H4 (cell line): ENCODE measurements at places on chromosomes 12 and 14.

DNA sequence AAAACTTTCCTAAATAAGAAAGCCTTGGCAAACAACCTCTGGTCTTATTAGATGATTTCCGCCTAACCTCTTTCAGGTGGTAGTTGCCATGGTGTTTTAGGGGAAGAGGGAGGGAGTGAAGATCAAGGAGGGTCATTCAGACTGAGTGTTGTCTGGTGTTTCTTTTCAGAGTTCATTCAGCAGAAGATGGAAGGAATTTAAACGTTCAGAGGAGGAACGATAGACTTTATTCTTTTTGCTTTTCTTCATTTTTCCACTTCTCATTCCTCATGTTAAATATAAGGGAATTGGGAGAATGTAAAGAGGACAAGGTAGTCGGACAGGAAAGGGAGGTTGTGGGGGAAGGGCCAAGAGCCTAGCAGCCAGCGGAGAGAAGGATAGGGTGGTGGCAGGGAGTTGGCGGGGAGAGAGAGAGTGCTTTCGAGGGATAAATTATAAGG lies 17.4 kb upstream of the SALL2 start:
- DNase-seq = no peak

- DNase-seq = no peak
Observed at GRCh38 chr12:22536346-22536945, 7.9 kb downstream of the C2CD5 start.

DNA sequence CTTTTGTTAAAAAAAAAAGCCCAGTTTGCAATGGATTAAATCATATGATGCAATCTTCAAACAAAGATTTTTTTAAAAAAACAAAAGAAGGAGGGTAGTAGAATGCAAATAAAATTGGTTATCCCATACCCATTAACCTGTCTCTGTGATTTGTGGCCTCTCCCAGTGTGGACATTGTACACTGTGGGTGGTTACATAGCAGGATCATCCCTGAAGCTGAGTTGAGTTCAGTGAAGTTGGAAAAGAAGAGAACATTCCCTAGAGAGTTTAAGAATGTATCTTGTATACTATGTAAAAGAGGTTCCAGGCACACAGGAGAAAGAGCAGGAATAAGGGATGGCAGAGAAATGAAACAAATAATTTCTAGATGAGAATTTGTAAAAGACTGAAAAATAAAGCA lies 142.4 kb upstream of the SLC16A7 start:
- no peak for DNase-seq

- no peak for DNase-seq
Observed at GRCh38 chr12:64538121-64538520, 72.2 kb upstream of the RASSF3 start.

DNA sequence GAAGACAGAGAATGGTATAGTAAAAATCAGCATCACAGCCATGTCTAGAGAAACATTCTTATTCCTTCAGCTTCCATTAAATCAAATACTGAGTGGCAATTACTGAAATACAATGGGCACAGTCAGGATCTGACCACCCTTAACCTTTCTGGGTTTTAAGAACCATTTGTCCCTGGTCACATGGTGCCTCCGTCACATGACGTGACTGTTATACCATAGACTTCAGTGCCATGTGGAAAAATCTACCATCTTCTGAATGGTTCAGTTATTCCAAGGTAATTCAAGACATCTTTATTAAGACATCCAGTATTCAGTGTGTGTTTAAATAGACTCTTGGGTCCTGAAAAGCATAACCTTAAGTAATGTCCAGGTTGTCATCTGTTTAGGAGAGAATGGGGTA lies 553.1 kb upstream of the FLRT2 start:
- DNase-seq = no peak

- no peak for DNase-seq
Observed at GRCh38 chr14:24347134-24347533, 7.3 kb upstream of the RIPK3 start.

DNA sequence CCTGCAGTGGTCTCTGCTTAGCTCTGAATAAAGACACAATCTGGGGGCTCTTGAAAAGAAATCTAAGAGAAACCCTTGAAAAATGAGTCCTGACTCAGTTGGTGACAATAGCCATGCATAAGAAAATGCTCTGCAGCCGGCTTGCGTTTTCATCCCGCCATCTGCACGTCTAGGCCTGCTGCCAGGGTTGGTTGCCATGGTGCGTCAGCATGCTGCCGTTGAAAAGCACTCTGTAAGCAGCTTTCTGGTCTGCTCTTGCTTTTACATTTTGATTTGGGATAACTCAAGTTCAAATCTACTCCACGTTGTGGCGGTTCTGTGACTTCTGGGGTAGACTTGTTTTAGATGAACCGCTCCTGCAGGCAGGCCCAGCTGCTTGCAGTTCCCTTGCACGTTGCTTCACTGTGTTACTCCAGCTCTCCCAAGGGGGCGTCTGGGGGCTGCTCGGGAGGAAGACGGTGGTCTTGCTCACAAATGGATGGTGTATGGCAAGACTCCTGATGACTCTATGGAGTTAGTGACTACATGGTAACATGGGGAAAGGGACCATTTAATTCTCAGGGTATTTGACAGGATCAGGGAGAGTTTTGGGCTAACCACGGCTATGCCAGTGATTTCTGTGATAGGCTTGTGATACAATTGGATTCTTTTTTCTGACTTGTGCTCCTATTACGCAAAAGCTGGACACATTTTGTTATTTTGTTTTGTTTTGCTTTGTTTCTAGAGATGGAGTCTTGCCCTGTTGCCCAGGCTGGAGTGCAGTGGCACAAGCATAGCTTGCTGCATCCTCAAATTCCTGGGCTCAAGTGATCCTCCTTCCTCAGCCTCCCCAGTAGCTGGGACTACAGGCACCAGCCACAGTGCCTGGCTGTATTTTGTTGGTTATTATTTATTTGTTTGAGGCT lies 15.8 kb downstream of the WNT5B start:
- DNase-seq = no peak

GRCh38 chr12:5787828-5788227 lies 157.2 kb downstream of the ANO2 start:
- DNase-seq = no peak

GRCh38 chr12:79121486-79121885 lies 256.9 kb downstream of the SYT1 start:
- no peak for DNase-seq

DNA sequence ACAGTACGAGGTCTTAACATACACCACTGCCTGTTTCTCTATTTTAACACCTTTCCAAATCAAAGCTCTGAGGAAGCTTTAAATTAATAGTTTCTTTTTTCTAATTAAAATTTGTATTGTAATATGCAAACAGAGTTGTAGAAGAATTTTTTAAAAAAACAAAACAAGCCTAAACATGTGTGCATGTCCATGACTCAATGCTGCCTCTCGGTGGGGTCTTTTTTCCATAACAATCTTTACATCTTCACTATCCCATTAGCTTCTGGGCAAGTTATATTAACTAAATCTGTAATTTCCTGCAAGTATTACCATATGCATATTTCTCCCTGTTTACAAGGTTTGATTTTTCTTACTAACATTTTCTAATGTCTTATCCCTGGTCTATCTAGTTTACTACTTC lies 143.9 kb upstream of the NAV3 start:
- DNase-seq = no peak

DNA sequence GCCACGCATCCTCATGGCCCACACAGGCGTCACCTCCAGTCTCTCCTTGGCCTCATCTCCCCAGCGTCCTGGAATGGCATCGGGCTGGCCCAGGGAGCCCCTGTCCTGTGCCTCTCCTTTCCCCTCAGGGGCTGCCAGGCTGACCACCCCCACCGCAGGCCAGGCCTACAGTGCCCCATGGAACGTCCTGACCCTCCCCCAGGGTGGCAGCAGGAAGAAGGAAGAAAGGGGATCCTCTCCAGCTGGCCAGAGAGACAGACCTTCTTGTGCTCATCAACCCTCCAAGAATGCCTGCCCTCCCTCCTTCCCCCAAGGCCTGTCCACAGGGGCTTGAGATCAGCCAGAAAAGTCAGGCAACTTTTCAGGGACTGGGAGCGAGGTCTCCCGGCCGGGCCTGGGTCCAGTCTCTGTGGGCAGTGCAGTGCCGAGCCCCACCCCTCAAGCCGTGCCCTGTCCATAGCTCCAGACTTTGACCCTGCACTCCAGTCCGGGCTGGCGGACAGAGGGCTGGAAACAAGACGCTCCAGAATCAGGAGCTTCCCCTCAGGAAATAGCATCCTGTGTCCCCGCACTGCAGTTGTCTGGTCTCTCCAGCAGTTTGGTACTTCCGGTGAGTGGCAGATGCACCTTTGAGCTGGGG lies at the start of gene DAO:
Gene DAO, plus strand, starts transcription at position 478 of the 640 bp plus-strand sequence. CDS start 4,915 bp downstream, outside the sequence.
- no peak for DNase-seq

- no peak for DNase-seq
Observed at GRCh38 chr12:46435625-46436024, 63.1 kb upstream of the SLC38A2 start.

GRCh38 chr14:103108749-103109207 lies 14.3 kb downstream of the EXOC3L4 start:
- peak; percentile 44 for DNase-seq

DNA sequence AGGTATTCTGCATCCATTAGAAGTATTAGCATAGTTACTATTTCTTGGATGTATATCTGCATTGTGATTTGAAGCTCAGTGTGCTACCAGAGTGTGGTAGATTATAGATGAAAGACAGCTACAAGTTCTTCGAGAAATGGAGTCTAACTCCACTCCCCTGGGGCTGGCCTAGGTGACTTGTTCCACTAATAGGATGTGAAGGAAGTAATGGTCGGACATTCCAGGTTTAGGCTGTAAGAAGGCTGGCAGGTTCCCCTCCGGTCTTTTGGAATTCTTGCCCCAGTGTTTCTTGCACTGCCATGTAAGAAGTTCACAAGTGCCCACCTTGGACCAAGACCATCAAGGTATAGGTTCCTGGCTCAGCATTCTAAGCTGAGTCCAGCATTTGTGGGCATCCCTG lies 236.4 kb downstream of the FLRT2 start:
- DNase-seq = no peak

DNA sequence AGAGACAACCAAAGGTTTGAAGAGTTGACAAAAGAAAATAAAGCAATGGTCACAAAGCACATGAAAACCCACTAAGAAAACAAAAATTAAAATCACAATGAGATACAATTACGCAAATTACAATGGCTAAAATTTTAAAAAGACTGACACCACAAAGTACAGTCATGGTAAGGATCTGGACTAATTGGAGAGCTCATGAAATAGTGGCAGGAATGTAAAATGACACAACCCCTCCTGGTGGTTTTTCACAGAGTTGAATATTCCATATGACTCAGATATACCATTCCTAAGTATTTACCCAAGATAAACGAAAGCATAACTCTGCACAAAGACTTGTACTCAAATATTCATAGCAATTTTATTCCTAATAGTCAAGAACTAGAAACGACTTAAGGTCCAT lies 65.9 kb downstream of the NOVA1 start:
- DNase-seq = peak; percentile 37

GRCh38 chr12:132288516-132289215 lies 40.7 kb downstream of the GALNT9 start:
- no peak for DNase-seq

DNA sequence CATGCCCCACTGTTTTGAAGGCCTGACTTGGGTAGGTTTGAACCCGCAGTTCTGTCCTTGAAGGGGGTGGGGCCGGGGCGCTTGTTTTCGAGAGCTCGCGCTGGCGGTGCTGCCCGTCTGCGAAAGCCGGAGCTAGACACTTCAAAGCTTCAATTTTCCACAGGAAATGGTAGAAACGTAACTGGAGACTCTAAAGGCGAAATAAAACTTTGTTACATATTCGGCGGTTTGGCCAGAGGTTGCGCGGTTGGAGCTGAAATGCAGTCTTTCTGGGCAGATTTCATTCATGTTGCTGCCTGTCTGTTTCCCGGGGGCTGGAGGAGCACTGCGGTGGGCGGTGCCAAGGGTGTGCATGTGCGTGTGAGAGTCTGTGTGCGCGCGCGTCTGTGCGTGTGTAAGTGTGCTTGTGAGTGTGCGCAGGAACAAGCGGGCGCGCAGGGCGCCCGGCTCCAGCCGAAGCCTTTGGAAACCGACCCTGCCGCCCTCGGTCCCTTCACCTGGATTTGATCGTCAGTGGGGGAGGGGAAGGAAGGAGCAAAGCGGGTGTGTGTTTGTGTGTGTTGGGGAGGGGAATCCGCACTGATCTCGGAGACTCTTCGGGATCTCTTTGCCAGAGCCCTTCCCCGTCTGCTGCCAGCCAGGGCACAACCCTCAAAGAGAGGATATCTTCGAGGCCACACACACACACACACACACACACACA lies 227.7 kb upstream of the CRY1 start:
- no peak for DNase-seq

GRCh38 chr12:124685689-124686369 lies 118.4 kb upstream of the NCOR2 start:
- no peak for DNase-seq

- peak; percentile 42 for DNase-seq
Observed at GRCh38 chr12:93571365-93571924, 1.0 kb upstream of the SOCS2 start.

GRCh38 chr12:41151793-41152192 lies 36.3 kb upstream of the PDZRN4 start:
- peak; percentile 6 for DNase-seq

DNA sequence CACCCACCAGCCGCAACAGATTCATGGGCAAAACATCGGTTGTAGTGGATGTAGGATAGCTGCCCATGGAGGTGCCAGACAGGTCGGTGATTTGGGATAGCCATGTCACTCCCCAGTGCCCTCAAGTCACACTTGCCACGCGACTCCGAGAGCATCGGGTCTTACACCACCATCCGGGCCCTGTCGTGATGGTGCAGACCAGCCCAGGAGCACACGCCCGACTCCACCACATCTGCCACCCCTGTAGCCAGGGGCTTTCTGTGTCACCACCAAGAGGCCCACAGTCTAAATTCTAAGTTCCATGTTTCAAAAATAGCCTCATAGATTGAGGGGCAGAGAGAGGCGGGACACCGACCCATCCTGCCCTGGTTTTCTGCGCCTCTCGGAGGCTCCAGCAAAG lies 18.0 kb downstream of the FOXN4 start:
- no peak for DNase-seq

DNA sequence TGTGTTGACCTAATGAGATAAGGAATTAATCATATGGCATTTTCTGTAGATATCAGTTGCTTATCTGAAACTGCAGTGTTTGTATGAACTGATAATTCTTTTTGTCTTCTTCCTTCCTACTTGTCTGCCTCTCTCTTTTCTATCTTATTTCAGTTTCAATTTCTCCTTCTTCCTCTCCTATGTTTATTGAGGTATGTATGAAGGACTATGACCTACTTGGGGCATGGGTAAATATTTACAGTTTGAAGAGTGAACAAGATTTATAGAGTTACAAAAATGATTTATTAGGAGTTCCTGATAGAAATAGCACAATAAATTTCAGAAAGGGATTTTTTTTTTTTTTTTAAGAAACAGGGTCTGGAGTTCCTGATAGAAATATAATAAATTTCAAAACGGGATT lies 88.7 kb upstream of the MUCL1 start:
- no peak for DNase-seq

GRCh38 chr14:79543967-79544697 lies 667.2 kb downstream of the DIO2 start:
- DNase-seq = peak; percentile 23

- no peak for DNase-seq
Observed at GRCh38 chr14:48325486-48325885, 650.1 kb upstream of the MDGA2 start.

GRCh38 chr14:56153267-56153666 lies 35.1 kb downstream of the PELI2 start:
- DNase-seq = no peak
